ENCODE measurements at places on chromosomes 1 and 21. TPM values are rescaled to one million over a fixed set of nuclear protein-coding genes. Genes with fewer than 3 reads are reported as not detected.

DNA sequence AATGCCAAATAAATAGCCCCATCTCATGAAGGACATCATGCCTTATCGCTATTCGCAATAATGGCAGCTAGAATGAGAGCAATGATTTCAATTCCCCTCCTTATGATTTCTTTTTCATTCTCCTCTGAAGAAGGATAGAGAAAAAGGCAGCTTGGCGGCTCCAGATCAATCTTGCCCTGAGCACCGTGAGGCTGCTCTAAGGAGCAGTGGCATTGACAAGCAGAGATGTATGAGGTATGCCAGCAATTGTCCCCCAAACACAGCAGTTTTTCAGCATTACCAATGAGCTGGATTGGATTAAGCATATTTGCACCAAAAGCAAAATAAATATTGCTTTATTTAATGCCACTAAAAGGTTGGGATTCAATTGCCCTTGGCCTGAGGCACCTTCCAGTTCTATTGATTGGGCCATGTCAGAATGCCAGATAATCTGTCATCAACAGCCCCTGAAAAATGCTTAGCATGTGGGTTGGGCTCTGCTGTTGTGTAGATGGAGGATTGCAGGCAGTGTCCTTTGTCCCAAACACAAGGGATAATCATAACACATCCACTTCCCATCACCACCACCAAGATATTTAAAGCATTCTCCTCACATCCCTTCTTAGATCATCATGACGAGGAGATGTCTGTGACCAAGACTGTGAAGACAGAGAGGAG lies 135.7 kb downstream of the BEND5 start:
- no peak for DNase-seq

SPATC1L gene
- 5.9 TPM for total RNA-seq

- DNase-seq, result no peak
Measured at GRCh38 chr1:157086299-157086698, 13.3 kb downstream of the ETV3L start.

DNA sequence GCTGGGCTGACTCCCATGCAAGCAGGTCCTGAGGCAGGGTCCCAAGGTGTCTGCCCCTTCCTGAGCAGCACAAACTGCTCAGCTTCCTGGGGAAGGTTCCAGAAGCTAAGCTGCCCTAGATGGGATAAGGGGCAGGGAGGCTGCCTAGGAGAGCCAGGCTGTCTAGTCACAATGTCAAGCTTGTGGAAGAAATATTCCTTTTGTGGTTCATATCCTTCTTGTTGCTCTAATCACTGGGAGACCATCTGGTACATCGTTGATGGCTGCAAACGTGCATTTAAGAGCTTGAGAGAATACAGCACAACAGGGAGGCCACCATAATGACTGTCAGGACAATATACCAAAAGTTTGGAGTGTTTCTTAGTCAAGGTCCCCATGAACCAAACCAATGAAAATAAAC lies 67.4 kb downstream of the SLC16A1 start:
- DNase-seq, result no peak

S100A7A gene
- not detected for total RNA-seq

DNA sequence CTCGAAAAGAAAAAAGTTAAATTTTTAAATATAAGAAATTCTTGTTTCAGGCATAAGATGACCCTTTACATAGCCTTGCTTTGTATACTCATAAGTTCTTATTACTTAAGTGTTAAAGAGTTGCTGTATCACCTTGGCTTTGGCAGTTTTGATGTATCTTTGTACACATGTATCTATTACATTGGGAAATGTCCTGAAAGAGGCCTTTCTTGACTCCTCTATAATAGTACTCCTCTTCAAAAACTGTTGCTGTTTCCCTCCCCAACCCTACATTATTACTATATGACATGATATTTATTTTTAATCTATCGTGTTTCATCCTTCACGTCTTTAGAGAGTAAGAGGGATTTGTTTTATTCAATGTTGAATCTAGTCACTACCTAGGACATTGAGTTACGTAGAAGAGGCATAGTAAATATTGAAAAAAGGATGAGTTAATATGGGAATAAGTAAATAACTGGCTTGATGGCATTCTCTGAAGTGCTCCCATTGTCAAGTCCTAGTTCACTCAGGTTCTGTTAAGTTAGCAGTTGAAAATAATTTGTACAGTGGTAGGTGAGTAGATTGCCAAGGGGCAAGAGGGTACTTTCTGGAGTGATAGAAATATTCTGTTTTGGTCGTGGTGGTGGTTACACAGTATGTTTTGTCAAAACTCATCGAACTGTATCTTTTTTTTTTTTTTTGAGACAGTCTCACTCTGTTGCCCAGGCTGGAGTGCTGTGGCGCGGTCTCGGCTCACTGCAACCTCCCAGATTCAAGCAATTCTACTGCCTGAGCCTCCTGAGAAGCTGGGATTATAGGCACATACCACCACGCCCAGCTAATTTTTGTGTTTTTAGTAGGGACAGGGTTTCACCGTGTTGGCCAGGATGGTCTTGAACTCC lies 8.2 kb downstream of the THRAP3 start:
- DNase-seq, result no peak

GRCh38 chr1:152426731-152427130 lies 12.7 kb upstream of the CRNN start:
- no peak for DNase-seq

CYP4A11 gene
- not detected for total RNA-seq

- DNase-seq, result no peak
Measured at GRCh38 chr1:172136925-172137324, 283.6 kb upstream of the C1orf105 start.

DNA sequence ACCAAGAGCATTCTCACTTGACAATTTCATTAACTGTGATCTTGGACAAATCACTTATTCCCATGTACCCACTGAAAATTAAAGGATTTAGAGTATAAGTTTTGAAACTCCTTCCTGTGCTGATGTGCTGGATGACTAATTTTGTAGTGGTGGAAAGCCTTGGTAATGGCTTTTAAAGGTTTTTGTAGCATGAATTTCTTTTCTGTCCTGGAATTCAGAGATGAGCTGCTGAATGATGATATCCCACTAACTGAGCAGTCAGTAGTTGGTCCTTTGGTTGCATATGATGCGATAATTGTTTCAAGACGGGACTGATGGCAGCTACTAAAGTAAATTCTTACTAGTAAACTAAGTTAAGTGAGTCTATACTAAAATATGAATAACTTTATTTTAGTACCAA lies 5.2 kb downstream of the RPL5 start:
- DNase-seq, result no peak

GRCh38 chr1:165397944-165398343 lies 41.4 kb upstream of the LMX1A start:
- no peak for DNase-seq

- DNase-seq, result no peak
Measured at GRCh38 chr1:233138788-233139585, 156.5 kb downstream of the PCNX2 start.

GRCh38 chr21:45125357-45125756 lies 51.0 kb downstream of the ADARB1 start:
- DNase-seq, result no peak

DNA sequence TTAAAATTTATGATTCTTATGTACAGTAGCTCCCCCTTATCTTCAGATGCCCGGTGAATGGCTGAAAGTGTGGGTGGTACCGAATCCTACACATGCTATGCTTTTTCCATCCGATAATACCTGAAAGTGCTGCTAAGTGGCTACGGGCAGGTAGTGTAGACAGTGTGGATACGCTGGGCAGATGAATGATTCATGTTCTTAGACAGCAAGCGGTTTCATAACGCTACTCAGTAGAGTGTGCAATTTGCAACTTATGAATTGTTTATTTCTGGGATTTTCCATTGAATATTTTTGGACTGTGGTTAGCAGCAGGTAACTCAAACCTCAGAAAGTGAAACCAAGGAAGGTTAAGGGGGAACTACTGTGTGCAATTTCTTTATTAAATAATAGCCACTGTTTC lies 7.5 kb downstream of the PCP4 start:
- DNase-seq, result no peak

GRCh38 chr1:61732726-61733125 lies 7.8 kb upstream of the TM2D1 start:
- no peak for DNase-seq

DNA sequence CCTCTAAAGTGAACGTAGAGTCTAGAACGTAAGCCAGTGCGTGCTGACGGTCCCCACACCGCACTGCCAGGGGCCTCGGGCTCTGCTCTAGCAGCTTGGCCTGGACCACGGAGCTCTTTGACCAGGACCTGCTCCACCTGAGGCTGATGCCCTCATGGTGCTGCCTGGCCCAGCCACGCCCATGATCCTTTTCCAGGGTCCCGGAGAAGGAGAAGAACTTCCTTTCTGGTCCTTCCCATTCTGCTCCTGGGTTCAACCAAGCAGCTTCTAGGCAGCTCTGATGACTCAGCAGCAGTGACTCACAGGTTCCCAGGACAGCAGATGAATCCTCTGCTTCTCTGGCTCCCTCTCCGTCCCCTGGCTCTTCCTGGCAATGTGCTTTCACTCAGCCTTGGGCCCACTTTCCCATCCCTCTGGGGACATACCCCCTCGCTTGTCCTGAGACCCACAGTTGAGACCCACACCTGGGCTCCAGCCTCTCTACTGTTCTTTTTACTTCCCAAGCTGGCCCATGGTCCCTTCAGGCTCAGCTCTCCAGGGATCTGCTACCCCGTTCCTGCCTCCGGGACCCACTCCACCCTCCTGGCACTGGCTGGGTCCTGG lies 246.3 kb upstream of the RAB4A start:
- no peak for DNase-seq

GRCh38 chr1:208054911-208055379 lies 144.0 kb upstream of the CD34 start:
- no peak for DNase-seq

GRCh38 chr1:7767176-7767575 lies 3.9 kb upstream of the VAMP3 start:
- DNase-seq, result no peak

DNA sequence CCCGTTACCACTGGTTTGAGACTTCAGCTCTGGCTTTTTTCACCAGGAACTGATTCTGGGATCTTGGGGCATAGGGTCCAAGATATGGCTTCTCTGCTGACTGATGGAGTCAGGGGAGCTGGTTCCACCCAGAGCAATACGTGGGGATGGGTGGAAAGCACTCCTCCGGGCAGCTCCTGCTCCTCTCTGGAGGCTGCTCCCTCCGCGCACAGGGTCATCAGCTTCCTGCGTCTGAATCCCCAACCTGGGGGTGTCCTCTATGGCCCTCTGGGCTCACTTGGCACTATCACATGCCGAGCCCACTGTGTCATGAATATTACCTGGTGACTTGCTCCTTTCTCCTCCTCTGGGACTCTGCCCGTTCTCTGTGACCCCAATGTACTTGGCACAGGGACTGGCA lies 405.4 kb upstream of the VAMP3 start:
- no peak for DNase-seq

- DNase-seq, result no peak
Measured at GRCh38 chr1:233281711-233282581, 13.6 kb downstream of the PCNX2 start.

FTCD gene
- 0.52 TPM for total RNA-seq

DNA sequence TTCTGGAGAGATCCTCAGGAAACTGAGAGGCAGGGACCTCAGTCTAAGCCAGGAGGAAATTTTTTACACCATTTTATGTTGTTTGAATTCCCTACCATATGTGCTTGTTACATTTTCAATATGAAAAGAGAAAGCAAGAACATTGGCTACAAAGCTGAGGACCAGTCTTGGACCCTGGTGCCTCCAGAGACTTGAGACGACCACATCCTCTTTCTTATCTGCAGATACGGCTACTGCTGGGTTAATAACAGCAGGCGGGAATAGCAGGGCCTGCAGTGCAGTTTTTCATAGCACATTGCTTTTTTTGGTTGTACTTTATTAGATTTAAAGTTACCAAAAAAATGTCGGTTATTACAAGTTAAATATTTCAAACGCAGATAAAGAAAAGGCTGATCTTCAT lies 3.9 kb downstream of the KDM4A start:
- no peak for DNase-seq

- no peak for DNase-seq
Measured at GRCh38 chr1:171220581-171221054, 27.7 kb upstream of the FMO1 start.

DNA sequence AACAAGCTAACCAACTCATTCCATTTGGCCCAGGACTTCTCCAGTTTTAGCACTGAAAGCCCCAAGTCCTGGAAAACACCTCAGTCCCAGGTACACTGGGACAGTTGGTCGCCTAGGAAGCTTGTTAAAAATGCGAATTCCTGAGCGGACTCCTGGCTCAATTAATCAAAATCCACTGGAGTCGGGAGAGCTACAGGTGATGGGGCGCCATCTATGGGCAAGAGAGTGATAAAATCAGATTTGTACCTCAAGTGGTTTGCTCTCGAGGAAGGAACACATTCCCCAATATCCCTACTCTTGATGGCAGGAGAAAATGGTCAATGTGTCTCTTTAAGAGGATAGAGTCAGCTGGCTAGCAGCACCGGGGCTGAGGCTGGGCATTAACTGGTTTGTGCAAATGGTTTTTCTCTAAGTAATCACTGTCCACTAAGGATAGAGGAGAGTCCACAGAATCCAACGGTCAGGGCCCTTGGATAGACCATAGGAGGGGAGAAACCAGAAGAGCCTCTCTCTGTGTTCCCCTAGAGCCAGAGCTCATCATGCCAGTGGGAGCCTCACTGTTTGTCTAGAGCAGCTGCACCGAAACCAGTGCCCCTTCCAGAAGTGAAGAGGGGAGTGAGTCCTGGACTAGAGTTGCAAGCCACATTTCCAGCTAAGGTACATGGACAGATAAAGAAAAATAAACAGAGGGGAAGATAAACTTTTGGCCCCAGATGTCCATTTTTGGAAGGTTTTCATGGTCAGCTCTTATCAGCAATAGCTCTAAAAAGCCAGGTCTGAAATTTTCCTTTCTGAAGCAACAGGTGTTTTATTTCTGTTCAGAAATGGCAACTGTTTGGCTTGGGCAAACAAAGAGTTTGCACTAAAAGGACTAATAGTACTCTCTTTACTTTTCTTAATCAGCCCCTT lies 148.5 kb downstream of the TENT5C start:
- peak; percentile 66 for DNase-seq

GRCh38 chr1:84406346-84406861 lies 8.1 kb downstream of the DNASE2B start:
- peak; percentile 50 for DNase-seq

DNA sequence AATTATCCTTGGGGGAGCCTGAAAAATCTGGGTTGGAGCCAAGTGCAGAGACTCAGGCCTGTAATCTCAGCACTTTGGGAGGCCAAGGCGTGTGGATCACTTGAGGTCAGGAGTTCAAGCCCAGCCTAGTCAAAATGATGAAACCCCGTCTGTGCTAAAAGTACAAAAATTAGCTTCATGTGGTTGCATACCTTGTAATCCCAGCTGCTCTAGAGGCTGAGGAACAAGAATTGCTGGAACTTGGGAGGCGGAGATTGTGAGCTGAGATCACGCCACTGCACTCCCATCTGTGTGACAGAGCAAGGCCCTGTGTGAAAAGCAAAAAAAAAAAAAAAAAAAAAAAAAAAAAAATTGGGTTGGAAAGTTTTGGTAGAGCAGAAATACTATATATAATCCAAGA lies 1563.6 kb upstream of the PRMT6 start:
- DNase-seq, result no peak

- DNase-seq, result no peak
Measured at GRCh38 chr1:205416322-205416721, 5.5 kb downstream of the LEMD1 start.
